Urinary bladder (tissue), 4 donors: ENCODE measurements at places on chromosomes 11 and 22. TPM values are rescaled to one million over a fixed set of nuclear protein-coding genes. Genes with fewer than 3 reads are reported as not detected.
A peak's percentile ranks its signal among the peaks of the same experiment; 100 is the strongest.

- no peak for DNase-seq
Observed at GRCh38 chr11:84855508-84856245, 771.5 kb downstream of the DLG2 start.

The GALNT18 gene
- total RNA-seq, result 21.6 TPM

The OR8J3 gene
- not detected for total RNA-seq

DNA sequence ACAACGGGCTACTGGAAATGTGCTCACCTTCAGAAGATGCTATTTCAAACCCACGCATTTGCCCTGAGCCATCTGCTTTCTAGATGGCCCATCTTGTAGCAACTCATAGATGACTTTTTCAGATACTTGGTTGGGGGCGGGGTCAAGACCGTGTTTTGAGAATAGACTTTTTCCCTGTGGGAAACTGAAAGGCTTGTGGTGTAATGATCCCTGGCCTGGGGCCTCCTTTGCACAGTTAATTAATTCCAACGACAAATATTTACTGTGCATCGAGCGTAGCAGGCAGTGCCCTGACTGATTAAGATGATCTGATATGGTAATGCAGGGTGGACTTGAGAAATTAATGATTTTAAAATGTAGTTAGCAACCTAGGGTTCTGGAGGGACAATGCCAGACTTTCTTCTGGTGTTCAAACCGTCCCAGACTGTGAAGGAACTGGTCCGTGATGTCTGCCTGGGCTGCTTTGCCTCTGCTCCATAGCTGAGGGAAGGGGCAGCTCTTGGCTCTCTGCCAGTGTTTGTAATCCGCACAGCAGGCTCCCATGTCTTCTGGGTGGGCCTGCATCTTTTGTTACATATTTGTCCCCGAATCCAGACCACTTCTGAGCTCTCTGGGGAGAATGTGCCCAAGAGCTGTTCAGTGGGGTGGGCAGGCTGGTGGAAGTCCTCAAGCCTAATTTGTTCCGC, 84.8 kb downstream of the ADAMTS15 start:
- DNase-seq, result no peak

The TRIM6 gene
- 5.5 TPM for total RNA-seq

The CBY1 gene
- total RNA-seq, result 17.0 TPM

DNA sequence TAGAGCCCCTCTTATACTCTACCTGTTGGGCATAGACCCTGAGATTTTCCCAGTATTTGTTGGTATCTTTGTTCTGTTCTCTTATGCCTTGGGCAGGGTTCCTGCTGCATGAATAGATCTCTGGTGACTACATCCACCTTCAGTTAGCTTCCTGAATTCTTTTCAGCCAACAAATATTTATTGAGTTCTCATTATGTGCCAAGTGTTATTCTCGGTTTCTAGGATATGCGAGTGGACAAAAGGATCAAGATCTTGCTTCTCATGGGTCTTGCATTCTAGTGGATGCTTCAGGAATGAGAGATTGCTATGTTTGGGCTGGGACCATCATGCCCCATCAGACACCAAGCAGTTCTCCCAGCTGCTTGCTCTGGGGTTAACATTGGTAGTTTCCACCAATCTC, 340.0 kb downstream of the METTL15 start:
- no peak for DNase-seq

GRCh38 chr11:37306563-37306962, 708.5 kb upstream of the RAG2 start:
- DNase-seq, result no peak

GRCh38 chr11:32267679-32268187, 167.6 kb downstream of the WT1 start:
- DNase-seq, result no peak

GRCh38 chr11:62132689-62133293, 9.0 kb downstream of the INCENP start:
- no peak for DNase-seq

DNA sequence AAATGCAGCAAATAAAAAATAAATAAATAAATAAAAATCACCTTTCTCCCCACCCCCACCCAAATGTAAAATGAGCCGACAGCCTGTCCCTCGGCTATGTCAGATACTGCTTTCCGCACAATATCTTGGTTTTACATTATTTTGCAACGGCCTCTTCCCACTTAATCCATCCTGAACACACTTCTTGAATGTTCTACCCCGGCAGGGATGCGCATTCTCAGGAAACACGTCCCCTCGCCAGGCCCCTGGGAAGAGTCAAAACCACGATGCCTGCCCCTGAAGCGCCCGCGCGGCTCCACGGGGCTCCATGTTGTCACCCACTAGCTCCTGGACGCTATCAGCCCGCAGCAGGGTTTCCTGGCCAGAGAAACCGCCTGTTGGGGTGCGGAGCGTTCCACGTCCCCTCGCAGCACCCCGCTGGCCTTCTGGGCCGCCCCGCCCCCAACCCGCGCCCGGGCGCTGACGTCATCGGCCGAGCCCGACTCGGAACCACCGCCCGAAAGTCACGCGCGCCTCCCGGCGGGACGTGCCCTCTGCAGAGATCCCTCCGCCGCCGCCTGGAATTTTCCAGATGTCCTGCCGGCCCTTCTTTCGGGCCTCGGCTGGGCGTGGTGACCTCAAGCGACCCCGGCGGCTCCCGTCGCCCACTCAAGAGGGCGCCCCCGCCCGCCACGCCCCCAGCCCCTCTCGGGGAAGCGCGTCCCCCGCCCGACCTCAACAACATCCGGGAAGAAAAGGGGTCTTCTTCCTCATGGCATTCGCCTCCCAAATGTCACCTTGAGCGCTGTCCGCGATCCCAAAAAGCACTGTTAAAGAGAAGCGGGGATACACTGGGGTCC, 585 bp upstream of the NEAT1 start:
- peak; percentile 92 for DNase-seq

The GGT5 gene
- total RNA-seq, result 3.4 TPM

DNA sequence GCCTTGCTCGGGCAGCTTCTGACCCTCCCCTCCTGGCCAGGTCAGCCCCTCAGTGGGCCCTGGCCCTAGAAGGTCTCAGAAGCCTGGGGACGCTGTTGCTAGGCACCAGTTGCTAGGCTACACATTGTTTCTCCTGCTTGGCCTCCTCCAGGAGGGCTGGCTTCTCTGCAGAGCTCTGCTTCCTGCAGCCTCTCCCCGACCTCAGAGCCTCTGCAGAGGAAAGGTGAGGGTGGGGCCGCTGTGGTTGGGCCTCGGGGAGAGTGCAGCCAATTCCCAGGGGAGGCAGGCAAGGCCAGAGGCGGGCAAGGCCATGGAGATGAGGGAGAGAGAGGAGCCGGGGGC, 27.6 kb upstream of the LRRC10B start:
- no peak for DNase-seq

GRCh38 chr22:19772673-19773469, 12.3 kb downstream of the TBX1 start:
- DNase-seq, result no peak

The MRGPRF gene
- 48.5 TPM for total RNA-seq

DNA sequence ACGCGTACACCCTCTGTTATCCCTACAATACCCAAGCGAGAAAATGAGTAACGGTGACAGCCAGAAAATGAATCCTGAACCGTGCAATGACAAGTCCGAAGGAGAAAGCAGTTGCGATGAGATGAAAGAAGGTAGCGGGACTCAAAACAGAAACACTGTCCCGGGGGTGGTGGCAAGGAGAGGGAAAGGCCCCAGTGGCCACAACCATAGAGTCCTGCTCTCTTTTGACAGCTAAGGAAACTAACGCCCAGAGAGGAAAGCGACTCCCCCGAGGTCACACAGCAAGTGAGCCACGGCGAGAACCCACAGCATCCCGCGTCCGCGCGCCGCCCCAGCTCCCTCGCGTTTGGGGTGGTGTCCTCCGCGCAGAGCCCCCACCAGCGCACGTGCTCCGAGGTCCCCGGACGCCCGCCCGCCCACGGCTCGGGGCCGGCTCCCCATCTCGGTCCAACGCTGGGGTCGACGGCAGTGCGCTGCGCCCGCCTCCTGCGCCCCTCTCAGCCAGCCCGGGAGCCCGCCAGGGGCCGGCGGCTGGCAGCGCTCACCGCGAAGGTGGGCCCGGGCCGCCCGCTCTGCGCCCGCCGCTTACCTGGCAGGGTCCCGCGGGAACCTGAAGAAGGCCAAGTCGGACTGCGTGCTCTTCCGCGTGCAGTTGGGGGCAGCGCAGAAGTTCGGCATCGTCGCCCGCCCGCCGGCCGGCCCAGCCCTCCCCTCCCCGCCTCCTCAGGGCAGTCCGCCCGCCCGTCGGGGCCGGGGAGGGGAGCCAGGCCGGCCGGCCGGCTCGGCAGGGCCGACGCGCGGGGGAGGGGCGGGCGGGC, 564 bp downstream of the THAP12 start:
- DNase-seq, result no peak

GRCh38 chr11:92322225-92322624, 97.6 kb downstream of the FAT3 start:
- DNase-seq, result no peak

- no peak for DNase-seq
Observed at GRCh38 chr11:4511282-4512245, 29.1 kb downstream of the OR52K1 start.

- no peak for DNase-seq
Observed at GRCh38 chr22:32920032-32920628, 118.6 kb downstream of the TIMP3 start.

DNA sequence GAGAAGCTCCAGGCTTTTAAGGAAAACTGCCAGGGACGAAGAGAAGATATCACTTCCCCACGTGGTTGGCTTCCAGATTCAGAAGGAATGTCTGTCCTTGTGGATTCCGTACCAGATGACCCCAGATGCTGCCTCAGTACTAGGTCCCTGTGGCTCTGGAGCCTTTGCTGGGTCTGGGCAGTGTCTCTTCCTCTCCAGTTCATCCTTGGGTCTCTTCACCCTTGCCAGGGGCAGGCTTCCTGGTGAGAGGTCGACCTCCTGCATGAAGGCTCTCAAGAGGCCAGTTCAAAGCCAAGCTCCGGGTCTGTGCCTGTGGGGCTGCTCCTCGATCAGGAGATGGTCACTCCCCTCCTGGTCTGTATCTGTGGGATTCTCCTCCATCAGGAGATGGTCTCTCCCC, 74.7 kb upstream of the B3GAT1 start:
- no peak for DNase-seq
